Stimulated activated CD8-positive, alpha-beta memory T cell treated with anti-CD3 and anti-CD28 coated beads, Interleukin-7, amount 100 ng/mL, for 24 hours (primary cell): ENCODE measurements at places on chromosomes 12 and 14.

GRCh38 chr14:76121089-76121748 is 30.5 kb upstream of the GPATCH2L start:
- DNase-seq = no peak

GRCh38 chr12:52235822-52236361 is 2.8 kb downstream of the KRT7 start:
- DNase-seq = no peak

DNA sequence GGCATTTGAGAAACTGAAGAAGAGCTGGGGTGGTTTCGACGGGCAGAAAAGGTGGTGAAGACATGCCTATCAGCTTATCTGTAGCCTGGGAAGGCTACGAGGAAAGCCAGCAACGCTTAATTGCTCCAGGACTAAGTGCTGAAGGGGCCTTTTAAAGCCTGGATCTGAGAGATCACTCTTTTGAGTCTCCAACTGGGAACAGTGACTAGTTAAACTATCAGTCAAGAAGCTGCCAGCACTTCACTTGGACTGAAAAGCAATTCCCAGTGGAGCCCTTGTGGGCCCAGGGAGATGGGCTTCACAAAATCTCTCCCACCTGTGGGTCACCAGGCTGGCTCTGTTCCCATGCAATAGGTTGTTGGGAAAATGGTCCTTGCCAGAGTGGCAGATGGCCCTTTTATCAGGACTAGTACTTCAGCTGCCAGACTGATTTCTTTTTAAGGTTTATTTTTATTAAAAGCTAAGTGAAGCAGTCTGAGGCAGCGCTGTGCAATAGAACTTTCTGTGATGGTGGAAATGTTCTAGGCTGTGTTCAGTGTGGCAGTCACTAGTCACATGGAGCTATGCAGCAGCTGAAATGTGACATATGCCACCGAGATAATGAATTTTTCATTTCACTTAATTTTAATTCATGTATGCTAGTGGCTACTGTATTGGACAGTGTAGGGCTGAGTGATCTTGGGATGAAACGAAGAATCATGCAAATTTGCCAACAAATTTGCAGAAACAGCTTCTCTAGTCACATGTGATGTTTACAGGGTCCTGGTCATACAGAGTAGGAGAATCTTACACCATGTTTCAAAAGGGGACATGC is 276.8 kb downstream of the PCNX1 start:
- no peak for DNase-seq

GRCh38 chr14:86541972-86542371 is 1012.0 kb downstream of the FLRT2 start:
- no peak for DNase-seq

DNA sequence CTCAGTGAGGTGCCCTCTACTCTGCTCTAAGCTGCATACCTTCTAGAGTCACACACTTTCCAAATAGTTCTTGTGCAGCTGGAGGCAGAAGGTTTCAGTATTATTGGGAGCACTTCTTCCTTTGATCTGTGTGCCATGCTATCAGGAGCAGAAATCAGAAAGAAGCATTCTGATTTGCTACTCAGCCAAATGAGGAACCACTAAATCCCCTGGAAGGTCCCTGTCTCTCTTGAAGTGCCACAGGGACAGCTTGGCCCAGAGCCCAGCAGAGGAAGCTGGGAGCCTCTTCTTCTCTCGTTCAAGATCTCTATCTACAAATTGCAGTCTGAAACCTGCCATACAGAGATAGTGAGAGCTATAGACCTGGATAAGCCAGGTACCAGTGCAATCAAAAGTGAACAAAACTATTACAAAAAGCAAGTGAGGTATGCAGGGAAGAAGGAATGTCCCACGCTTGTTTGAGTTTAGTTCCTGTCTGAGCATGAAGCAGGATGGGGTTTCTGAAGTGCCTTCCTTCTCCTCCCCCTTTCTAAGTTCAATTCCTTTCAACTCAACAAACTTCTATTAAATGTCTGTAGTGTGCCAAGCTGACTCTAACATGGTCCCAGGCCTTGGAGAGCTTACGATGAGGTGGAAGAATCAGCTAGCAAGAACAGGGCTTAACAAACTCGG is 100.9 kb upstream of the PARP11 start:
- no peak for DNase-seq

GRCh38 chr14:68363466-68363842 is 429.4 kb downstream of the ZFP36L1 start:
- DNase-seq = no peak
